ENCODE measurements at places on chromosomes 7 and 10. TPM values are rescaled to one million over a fixed set of nuclear protein-coding genes. Genes with fewer than 3 reads are reported as not detected.

Gene HOXA10
- 12.3 TPM for total RNA-seq

Gene RELN
- 2.4 TPM for total RNA-seq

Gene CYP3A4
- total RNA-seq = 0.11 TPM

Gene PRKCQ
- 7.1 TPM for total RNA-seq

Gene OR6B1
- not detected for total RNA-seq

Gene CNNM1
- 3.0 TPM for total RNA-seq

Gene MRPS16
- 71.9 TPM for total RNA-seq

Gene ACSM6
- total RNA-seq = not detected

Gene CCDC136
- total RNA-seq = 7.7 TPM

Gene ANKRD61
- total RNA-seq = 0.89 TPM

Gene EEPD1
- 10.7 TPM for total RNA-seq

Gene TMUB1
- 61.3 TPM for total RNA-seq

Gene ZNF25
- 2.2 TPM for total RNA-seq

DNA sequence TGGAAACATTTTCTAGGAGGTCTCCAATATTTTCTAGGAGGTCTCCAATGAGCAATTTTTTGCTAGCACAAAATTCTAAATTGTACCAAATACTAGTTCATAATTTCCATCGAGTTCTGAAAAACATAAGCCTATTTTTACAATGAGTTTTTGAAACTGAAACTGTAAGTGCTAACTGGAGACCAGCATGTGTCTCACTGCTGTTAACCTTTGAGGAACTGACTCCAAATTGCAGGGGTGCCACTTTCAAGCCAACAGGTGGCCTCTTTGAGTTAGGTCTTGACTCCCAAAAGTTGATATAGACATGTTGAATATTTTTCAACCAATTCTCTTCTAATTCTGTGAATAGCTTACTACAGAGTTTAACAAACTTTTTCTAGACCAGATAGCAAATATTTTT, 58.8 kb downstream of the CAV1 start:
- no peak for DNase-seq

GRCh38 chr10:77505431-77506334, 131.9 kb downstream of the KCNMA1 start:
- peak; percentile 80 for DNase-seq

- DNase-seq = no peak
These were observed 588.6 kb downstream of the DNAJB9 start for GRCh38 chr7:109158246-109158645.

DNA sequence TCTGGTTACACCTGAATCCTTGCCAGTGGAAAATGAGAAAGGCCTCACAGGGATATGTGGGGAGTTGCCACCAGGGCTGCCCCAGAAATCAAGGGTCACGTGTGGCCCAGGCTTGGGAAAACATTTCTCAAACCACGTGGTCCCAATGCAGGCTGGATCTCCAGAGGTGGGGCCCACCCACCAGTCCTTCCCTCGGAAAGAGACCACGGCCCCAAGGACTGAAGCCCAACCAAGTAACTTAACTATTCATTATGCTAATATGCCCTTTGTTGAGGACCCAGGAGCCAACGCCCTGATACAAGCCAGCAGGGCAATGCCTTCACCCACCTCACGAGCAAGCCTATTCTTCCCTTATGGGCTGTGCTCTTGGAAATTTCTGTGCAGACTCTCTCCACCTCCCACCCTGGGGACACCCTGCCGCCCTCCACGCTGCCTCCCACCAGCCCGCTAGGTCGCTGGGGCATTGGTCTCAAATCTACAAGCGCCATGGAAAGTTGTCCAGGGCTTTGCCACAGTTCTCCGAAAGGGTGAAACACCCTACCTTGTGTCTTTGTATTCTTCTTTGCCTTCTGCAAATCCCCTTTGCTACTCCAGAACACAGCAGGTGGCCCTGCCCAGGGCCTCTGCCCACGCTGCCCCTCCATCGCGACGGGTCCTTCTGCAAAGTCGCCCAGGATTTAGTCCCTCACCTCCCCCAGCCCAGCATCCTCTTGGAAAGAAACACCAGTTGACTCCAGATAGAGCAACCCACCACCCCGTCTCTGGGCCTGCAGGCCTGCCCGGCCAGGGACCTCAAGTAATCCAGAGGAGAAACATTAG, 8.8 kb downstream of the TNS3 start:
- DNase-seq = peak; percentile 22

GRCh38 chr10:26717476-26717875, 20.0 kb downstream of the PDSS1 start:
- DNase-seq = no peak

GRCh38 chr10:64071218-64071617, 550.0 kb downstream of the REEP3 start:
- no peak for DNase-seq

DNA sequence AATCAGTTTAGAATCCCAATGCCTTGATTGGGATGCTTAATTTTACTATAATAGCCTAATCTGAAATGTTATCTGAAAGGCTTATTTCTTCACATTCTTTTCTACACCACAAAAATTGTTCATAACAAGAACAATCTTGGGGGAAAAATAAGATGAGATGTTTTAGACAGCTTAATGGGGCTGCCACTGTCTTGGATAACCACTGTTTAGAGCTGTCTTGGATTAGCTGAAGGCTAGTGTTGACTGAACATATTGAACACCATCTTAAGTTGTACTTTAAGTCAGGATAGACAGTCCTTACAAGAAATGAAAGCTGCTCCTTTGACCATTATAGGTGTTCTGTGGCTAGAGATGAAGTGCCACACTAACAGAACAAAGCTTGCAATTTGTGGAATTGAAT, 501.3 kb downstream of the GFRA1 start:
- DNase-seq = no peak

DNA sequence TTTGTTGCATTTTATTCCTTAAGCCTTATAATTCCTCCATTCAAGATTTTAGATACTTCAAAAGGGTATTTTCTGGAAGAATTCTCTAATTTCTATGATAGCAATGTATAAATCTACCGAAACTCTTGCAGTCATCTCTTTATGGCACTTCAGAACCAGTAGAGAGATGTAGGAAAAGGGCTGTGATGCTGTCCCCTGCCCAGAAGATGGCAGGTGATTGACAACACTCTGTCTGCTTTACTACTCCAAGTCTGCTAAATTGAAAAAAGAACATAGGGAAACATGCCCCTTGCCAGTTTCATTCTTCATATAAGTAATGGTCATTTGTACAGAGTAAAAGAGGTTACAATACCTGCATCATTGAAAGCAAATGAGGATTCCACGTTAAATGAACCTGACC, 5.1 kb downstream of the TCTN3 start:
- no peak for DNase-seq

GRCh38 chr7:131338173-131338572, 10.5 kb downstream of the MKLN1 start:
- no peak for DNase-seq

- DNase-seq = no peak
These were observed 29.6 kb upstream of the CUX1 start for GRCh38 chr7:101787864-101788263.

DNA sequence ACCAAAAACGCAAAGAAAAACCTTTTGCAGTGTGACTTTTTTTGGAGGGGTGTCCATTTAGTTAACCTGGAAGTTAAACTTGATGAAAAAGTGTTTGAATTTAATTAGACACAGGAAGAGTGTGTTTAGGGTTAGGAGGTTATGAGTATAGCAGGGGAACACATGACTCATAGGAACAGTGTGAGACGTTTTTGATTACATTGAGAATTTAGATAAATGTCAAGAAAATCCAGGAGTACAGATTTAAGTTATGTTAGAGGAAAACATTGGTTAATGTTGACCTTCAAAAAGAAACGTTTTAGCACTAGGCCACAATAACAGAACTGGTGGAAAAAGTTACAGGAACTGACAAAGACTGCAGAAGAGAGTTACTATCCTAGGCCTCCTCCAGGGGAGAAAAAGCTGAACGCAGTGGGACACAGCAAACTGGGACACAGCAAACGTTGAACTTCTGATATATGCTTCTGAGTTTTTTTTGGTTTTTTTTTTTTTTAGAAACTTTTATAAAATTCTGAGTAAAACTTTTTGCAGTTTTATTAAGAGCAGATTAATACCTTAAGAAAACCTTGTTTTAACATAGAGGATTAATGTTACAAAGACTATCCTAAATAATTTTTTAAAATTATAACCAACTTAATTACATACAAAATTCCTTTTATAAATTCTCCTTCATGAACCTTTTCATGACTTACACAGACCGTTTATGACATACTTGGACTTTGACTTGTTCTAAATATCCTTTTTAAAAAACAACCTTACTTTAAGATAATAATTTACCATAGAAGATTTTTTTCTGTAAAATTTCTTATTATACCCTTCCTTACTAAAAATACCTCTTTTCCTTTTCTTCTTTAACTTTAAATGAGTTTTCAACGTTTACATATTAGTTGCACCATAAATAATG, 22.2 kb downstream of the LANCL2 start:
- no peak for DNase-seq

- DNase-seq = no peak
These were observed 484.0 kb upstream of the MBL2 start for GRCh38 chr10:53256623-53257022.

- DNase-seq = no peak
These were observed 27.3 kb upstream of the ARHGAP22 start for GRCh38 chr10:48632166-48632565.

DNA sequence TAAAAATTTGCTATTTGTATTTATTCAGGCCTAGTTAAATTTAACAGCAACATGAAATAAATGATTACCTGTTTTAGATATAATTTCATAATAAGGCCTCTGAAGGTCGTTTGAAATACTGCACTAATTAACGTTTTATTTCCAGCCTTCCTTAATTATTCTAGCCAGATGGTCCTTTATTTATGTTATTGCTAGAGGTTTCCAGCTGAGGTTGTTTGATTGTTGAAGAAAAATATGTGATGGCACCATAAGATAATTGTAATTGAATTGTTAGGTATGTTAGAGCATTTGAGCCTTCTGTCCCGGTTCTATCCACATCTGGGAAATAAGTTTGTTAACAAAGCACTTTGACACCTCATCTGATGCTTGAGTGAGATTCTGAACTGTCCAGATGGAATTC, 556.1 kb downstream of the ATRNL1 start:
- DNase-seq = no peak

DNA sequence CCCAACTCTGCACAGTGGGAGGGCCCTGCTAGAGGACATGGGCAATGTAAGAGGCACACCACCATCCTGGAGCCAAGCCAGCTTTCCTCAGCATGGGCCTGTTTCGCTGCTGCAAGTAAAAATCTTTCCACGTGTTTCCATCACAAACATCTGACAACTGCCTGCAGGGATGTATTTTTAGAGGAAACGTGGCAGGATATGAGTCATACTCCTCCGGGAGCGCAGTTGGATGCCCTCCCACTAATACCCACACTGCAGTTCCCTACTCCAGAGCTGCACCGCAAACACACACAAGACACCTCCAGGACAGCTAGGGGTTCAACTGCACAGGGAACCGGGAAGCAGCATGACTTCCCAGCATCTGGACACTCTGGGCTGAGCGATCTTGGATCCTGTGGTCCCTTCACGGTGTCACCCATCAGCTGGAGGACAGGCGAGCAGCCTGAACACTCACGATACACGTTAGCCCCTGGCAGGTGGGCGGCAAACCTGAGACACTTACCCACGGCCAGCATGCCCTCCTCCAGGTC, 26.1 kb downstream of the PLAC9 start:
- peak; percentile 95 for DNase-seq

GRCh38 chr10:69571618-69572158, 1.5 kb downstream of the NEUROG3 start:
- no peak for DNase-seq

- DNase-seq = peak; percentile 65
These were observed 5.5 kb upstream of the OPN4 start for GRCh38 chr10:86648704-86649427.

DNA sequence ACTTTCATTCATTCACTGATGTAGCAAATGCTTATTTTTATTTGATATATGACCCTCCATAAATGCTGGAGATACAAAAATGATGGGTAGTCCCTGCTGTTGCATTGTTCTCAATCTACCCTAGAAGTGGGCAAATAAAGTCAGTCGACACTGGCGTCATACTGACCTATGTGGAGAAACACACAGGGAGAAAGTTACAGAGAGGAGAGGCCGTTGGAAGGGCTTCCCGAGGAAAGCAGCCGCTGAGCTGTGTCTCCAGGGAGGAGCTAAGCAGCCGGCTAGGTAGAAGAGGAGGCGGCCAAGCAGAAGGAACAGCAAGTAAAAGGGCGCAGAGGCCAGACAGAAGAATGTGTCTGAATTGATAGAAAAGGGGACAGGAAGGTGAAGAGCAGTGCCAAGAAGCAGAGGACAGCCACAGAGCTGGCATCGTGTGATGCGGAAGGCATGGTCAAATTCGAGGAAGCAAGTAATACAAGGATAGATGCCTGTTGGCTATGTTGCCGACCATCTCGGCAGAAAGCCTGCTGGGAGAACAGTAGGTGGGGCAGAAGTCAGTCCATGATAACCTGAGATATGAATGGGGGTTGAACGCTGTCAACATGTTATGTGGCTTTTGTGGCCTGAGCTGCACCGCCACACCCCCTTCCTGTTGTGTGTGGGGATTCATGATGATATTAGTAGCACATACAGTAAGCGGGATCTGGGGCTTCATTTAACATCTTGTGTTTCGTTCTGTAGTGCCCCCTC, 25.9 kb downstream of the ST8SIA6 start:
- no peak for DNase-seq

DNA sequence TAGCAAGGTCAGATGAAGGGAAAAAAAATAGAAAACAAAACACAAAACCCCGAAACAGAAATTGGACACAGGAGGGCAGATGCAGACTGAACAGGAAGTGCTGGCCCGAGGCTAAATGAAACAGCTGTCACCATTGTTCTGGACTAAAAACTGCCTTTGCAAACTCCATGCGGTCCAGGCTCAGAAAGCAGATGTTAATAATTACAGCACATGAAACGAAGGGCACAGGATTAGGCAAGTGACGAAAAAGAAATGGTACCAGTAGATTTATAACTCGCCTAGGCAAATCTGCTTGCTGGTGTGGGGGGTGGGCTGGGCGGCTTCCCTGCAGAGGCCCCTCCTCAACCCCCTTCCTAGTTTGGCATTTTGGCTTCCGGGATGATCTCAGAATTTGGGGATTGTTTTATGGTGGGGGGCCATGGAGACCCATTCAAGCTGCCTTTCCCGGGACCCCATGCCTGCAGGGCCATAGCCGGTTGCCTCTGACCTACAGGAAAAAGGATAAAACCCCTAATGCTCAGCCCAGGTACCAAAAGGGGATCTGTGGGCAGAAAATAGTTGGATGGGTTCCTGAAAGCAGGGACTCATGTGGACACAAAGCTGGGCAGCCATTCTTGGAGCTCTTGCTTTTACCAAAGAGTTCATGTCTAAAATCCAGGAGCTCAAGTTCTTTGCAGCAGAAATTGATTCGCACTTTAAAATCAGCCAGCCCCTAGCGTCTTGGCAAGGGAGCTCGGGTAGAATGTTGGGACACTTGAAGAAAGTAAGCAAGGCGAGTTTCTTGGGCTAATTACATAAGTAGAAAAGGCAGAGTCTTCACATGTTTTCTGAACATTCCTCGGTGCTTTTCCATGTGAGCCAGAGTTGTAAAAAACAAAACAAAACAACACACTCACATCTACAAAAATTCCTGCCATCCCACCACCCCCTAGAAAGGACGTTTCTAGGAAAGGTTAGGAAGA, 39.0 kb upstream of the EMX2 start:
- DNase-seq = peak; percentile 7
